Left lung (tissue), 14 donors: ENCODE measurements at places on chromosomes 6 and 20. TPM values are rescaled to one million over a fixed set of nuclear protein-coding genes. Genes with fewer than 3 reads are reported as not detected.

GRCh38 chr6:146240322-146240721, 211.5 kb downstream of the GRM1 start:
- DNase-seq: no peak

Gene WFDC6
- polyA plus RNA-seq: not detected

DNA sequence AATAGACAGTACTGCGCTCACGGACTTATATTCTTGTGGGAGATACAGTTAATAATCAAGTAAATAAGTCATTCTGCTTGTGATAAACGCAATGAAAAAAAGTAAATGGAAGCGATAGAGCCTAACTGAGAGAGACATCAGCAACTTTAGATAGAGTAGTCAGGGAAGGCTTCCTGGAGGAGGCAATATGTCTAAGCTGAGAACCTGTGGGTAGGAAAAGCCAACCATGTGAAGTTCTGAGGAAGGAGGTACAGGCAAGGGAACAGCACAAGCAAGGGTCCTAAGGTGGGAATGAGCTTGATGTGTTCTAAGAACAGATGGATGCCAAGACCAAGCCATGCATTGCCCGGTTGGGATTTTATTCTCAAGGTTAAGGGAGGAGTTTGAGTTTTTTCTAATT, 7.2 kb upstream of the KCNB1 start:
- no peak for DNase-seq

Gene UBD
- 0.56 TPM for polyA plus RNA-seq

GRCh38 chr6:143283887-143284645, 166.4 kb downstream of the ADAT2 start:
- no peak for DNase-seq

DNA sequence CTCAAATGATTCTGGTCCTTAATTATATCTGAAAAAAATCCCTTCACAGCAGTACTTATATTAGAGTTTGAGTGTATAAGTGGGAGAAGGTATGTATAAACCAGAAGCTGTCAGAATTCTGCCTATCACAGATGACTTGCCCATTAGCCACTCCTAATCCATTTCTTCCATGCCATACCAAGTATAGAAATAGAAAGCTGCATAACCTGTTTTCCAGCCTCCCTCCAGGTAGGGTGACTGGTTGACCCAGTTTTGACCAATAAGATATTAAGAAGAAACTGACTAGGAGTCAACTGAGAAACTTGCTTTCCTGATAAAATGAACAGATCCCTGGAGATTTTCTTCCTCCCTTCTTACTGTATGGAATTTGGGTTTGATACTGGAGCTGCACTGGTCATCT, 112.2 kb upstream of the GRIK2 start:
- no peak for DNase-seq

Gene RBPJL
- polyA plus RNA-seq: not detected

- DNase-seq: no peak
Measured at GRCh38 chr20:17635332-17636244, 46.5 kb downstream of the RRBP1 start.

DNA sequence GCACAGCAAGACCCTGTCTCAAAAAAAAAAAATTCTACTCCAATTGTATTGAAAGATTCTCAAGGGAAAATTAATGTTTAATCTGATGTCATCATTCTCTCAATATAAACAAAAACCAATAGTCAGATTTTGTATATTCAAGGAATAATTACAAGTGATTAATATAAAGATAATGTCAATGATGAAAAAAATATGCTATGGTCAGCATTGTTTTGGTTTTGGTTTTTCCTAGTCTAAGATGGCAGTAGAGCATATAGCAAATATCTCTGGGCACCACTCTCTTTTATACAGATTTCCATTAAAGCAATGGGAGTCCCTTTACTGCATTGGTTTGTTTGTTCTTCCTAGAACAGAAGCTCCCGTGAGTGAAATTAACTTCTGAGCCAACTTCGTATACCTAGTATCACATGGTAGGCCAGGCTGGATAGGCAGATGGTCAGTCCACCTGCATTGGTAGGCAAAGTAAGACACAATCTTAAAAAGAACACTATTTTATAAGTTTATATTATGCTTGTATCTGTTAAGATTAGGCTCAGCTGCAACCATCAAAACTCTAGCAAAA, 523.8 kb upstream of the JARID2 start:
- no peak for DNase-seq
